ENCODE measurements at places on chromosomes 16 and 17.

DNA sequence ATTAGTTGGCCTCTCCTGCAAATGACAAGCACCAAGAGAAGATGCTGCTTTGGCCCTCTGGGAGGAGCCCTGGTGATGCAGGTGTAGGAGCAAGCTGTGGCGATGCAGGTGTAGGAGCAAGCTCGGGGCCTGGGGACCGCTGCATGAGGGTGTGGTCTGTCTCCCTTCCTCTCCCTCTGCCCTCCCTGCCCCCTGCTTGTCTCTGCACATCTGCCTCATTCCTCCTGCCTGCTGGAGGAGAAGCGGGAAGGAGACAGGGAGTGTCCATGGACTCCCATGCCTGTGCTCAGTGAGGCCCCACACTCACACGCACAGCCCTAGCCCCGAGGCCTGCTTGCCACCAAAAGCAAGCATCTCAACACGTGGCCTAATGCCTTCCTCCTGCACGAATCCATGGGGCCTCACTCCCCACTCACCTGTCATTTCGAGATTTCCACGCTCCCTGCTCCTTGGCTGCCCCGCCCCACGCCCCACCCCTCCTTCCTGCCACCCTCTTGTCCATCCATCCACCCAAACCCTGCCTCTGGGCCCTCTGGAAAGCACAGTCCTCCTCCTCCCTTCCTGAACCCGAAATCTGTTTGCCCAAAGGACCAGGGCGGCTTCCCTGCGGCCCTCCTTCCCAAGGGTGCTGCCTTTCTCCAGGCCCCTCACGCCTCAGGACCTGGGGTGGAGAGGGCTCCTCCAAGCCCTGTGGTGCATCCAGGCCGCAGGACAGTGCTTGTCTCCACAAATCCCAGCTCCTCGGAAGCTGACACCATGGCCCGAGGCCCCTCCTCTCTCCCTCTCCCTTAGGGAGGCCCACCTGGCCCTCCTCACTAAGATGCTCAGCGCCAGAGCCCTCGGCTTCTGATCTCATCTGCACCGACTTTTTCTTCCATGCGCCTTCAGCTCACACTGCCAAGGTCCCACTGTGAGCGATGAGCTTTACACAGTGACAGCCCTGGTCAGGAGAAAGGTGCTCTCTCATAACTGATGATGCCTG lies 11.8 kb upstream of the ALDH3A1 start:
- DNase-seq, result no peak

DNA sequence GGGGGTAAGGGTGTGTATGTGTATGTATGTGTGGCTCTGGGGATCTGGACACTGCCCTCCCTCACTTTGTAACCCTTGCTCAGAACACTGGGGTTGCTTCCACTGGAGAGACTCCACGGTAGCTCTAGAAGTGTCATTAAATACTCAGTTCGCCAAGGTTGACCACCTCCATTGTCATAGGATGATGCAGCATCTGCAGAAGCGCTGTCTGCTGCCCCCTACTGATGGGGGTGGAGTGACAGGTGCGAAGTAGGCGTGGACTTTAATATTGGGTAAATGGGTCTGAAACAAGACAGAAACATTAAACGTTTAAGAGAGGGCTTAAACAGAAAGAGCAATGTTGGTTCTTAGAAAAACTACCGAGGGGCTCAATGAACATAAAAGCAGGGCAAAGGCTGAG lies 35.5 kb upstream of the STAC2 start:
- DNase-seq, result peak; percentile 31

GRCh38 chr17:41254861-41255260 lies 323 bp upstream of the KRTAP9-9 start:
- no peak for DNase-seq

DNA sequence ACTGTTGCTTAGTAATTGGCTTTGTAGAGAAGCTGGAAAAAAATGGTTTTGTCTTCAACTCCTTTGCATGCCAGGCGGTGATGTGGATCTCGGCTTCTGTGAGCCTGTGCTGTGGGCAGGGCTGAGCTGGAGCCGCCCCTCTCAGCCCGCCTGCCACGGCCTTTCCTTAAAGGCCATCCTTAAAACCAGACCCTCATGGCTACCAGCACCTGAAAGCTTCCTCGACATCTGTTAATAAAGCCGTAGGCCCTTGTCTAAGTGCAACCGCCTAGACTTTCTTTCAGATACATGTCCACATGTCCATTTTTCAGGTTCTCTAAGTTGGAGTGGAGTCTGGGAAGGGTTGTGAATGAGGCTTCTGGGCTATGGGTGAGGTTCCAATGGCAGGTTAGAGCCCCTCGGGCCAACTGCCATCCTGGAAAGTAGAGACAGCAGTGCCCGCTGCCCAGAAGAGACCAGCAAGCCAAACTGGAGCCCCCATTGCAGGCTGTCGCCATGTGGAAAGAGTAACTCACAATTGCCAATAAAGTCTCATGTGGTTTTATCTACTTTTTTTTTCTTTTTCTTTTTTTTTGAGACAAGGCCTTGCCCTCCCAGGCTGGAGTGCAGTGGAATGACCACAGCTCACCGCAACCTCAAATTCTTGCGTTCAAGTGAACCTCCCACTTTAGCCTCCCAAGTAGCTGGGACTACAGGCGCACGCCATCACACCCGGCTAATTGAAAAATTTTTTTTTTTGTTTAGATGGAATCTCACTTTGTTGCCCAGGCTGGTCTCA lies 6.2 kb upstream of the TMEM235 start:
- DNase-seq, result no peak

DNA sequence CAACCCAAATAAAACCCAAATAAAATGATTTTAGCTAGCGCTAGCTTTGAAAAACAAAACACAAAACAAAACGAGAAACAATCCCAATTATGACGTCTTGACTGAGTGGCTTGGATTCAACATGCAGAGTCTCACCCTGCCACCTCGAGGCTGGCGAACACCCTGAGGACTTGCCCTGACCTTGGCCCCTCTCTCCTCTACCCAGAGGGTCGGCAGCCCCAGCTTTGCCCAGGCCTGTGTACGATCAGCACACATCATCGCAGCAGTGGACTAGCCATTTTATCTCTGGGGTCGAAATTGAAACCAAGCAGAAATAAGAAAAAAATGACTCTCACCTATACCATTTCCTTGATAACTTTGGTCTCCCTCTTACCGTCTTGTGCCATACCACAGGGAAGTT lies 4.9 kb downstream of the JMJD6 start:
- no peak for DNase-seq

DNA sequence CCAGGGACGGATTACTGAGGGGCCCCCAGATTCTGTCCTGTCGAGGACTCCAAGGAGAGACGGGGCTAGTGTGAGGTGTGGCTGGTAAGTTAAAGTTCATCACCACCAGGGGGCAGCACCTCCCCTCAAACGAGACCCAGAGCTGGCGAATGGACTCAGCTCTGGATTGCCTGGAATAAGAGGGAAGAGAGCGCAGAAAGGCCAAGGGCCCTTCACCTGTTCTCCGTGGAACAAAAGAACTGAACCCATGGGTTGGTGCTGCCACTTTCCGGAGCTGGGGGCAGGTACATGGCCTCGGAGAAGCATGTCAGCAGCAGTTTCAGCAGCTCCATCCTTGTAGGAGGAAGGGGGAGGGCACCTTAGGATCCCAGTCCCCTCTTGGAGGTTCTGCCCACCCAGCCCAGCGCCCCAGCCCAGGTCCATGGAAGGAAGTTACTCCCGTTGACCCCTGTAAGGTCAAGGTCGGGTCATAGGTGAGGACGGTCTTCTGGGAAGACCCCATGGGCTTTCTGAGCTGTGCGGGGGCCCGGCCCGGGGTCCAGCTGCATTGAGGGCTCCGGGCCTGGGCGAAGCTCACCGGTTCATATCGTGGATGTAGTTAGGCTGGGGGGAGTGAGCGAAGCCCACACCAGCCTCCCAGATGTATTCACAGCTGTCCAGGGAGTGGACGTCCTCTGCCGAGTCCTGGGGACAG lies 10.8 kb downstream of the HID1 start:
- peak; percentile 86 for DNase-seq

DNA sequence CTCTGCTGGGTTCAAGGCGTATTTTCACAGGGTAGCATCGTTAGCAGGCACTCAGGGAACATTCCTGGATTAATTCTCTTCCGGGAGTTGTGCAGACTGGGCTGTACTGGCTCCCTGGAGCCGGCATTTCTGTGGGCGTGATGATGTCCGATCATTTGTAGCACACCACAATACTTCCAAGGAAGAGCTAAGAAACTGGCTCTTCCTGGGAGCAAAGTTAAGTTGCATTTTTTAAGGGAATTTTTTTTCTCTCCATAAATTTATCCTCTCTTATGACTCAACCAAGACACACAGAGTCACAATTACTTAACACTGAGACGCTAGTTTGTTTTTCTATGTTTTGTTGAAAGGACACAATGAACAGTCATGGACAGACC lies 211.6 kb upstream of the FOXF1 start:
- no peak for DNase-seq

GRCh38 chr17:79945591-79946255 lies 89.9 kb downstream of the TBC1D16 start:
- DNase-seq, result no peak

- no peak for DNase-seq
Observed at GRCh38 chr16:1548727-1549126, 15.3 kb downstream of the TMEM204 start.

GRCh38 chr16:52089476-52089875 lies 457.5 kb downstream of the TOX3 start:
- no peak for DNase-seq

- DNase-seq, result no peak
Observed at GRCh38 chr17:596763-597644, 117.6 kb downstream of the VPS53 start.
